ENCODE measurements at places on chromosomes 4 and X.

- DNase-seq = no peak
These were observed 754.3 kb upstream of the TENM3 start for GRCh38 chr4:181488926-181489325.

GRCh38 chr4:24664956-24665355 lies 80.6 kb upstream of the DHX15 start:
- DNase-seq = no peak

- no peak for DNase-seq
These were observed at the start of gene CLDN2 for GRCh38 chrX:106919932-106920452. TSS of gene CLDN2 (plus strand) at chrX:106920402. CDS start at chrX:106928229, 7,827 bp downstream.

GRCh38 chrX:68763481-68763880 lies 65.3 kb upstream of the EFNB1 start:
- no peak for DNase-seq

DNA sequence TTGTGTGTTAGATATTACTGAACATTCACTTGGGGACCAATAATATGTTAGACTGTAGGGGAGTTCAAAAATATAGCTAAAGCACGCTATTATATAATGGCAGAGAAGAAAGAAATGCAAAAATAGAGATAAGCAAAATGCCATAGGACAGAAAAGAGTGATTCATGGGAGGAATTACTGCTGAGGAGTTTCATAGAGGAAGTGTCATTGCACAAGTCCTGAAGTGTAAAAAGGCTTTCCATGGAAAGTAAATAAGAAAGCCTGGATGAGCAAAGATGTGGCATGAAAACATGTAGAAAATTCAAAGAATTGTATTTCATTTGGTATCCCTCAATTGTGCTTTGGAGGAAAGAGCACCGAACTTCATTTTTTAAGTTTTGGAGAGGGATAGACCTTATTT lies 14.5 kb downstream of the HMGB2 start:
- DNase-seq = no peak

DNA sequence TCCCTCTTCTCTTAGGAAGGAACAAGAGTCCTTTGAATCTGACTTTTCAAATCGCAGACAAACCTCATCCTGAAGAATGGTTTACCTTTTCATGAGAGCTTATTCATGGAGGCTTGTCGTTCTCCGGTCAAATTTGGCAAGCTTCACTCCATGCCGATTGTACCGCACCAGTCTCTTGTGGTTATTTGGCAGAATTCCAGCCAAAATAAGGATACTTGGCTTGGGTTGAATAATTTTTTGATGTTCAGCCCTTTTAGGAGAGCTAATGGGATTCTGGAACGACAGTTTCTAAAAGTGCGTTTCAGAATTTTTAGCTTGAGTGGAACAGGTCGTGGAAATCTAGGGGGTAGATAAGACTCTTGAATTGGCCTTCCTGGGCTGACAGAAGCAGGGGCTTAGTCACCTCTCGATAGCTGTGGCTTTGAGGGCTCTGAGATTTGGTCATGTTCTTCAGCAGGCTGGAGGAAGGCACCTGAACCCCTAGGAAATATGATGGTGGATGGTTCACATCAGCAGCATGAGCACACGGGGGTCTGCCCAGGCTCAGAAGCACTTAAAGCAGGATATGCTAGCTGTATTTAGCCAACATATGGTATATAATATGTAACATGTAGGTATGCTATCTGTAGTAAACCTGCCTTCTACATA lies 1.5 kb downstream of the KLHL2 start:
- peak; percentile 10 for DNase-seq

DNA sequence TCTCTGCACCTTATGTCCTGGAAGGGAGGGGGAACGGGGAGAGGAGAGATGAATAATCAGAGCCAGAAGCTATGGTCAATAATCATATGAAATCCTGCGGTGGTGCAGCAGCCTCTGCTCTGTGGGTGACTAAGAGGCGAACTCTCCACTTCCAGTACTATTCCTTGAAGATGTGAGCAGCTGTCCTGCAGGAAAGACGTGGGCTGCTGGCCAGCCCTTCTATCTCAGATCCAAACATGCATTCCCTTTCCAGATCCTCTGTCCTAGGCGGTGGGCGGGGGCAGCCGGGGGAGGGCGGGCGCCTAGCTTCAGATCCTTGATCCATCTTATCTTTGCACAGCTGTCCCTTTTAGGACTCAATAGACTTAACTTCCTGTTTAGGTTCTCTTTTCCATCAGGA lies 34.5 kb downstream of the SPINK2 start:
- DNase-seq = no peak

- DNase-seq = peak; percentile 27
These were observed 706 bp downstream of the CHIC1 start for GRCh38 chrX:73563738-73564068.

GRCh38 chrX:133434197-133434820 lies 19.0 kb upstream of the GPC4 start:
- DNase-seq = no peak

GRCh38 chr4:52846502-52846901 lies 15.6 kb upstream of the RASL11B start:
- no peak for DNase-seq

DNA sequence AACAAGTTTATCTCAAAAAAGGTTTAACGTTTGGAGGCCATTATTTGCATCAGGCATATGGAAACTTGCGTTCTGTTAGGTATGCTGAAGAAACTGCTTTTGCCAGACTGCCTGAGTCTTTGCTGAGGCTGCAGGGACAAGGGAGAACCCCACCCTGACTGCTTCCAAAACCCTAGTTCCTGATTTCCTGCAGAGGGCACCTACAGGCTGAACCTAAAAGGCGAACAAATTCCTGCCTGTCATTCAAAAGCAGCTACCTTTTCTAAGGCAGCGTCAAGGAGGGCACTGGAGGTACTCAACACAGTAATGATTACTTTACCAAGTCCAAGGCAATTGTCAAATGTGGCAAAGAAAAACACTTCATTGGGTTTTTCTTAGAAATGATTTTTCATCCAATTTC lies 578 bp upstream of the CORIN start:
- DNase-seq = no peak

DNA sequence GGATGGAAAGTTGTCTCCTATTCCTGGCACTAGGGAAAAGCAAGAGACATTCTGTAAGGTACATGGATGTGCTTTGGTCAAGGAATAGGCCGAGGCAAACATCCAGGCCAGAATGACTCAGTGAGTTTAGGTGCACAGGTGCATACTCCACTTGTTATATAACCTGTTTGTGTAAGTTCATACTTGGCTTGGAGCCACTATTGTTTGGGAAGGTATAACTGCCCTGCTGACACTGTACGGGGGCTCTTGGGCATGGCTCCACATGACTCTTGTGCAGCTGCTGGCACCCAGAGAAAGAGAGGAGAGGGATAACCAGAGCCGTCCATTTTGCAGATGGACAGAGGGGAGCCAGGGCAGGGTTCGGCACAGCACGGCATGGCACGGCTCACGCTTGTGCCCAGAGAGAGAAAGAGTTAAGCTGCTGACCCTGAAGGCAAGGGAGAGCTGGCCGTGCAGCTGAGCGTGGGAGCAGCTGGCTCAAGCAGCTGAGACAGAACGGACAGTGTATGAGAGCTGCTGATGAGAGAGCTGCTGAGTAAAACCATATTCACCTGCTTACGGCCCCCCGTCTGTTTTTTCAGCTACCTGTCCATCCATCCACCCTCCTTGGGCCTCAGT lies 98.0 kb downstream of the SLC2A9 start:
- no peak for DNase-seq

DNA sequence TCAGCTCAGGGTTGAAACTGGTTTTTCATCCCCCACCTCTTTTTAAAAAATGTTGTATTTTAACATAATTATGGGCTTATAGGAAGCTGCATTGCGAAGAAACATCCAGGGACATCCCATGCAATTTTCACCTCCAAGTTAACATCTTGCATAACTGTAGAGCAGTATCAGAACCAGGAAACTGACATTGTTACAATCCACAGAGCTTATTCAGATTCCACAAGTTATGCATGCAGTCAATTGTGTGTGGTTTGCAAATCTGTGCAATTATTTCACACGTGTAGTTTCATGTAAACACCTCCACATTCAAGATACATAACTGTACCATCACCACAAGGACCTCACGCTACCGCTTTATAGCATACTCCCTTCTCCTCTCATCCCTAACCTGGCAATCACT lies 97.5 kb upstream of the GATB start:
- DNase-seq = no peak

- DNase-seq = no peak
These were observed 22.5 kb downstream of the ZNF721 start for GRCh38 chr4:476501-476900.

DNA sequence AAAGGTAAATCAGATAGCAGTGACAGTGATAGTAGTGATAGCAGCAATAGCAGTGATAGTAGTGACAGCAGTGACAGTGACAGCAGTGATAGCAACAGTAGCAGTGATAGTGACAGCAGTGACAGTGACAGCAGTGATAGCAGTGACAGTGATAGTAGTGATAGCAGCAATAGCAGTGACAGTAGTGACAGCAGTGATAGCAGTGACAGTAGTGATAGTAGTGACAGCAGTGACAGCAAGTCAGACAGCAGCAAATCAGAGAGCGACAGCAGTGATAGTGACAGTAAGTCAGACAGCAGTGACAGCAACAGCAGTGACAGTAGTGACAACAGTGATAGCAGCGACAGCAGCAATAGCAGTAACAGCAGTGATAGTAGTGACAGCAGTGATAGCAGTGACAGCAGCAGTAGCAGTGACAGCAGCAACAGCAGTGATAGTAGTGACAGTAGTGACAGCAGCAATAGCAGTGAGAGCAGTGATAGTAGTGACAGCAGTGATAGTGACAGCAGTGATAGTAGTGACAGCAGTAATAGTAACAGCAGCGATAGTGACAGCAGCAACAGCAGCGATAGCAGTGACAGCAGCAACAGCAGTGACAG lies 6.1 kb downstream of the DSPP start:
- DNase-seq = no peak

DNA sequence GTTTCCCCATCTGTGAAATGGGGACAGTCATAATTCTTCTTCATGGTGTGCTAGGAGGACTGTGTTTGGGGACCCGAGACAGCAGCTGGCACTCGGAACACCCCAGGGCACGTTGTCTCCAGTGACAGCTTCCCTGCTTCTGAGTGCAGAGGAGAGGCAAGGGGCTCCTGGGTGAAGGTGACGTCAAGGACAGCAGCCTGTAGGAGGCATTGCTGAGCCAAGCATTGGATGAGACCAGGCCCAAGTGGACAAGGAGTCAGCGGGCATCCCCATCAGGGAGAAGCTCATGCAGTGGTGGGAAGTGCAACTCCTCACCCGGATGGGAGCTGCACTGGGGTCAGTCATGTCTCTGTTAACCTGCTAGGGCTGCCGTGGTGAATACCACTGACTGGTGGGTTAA lies 46.1 kb downstream of the EVC start:
- DNase-seq = no peak

DNA sequence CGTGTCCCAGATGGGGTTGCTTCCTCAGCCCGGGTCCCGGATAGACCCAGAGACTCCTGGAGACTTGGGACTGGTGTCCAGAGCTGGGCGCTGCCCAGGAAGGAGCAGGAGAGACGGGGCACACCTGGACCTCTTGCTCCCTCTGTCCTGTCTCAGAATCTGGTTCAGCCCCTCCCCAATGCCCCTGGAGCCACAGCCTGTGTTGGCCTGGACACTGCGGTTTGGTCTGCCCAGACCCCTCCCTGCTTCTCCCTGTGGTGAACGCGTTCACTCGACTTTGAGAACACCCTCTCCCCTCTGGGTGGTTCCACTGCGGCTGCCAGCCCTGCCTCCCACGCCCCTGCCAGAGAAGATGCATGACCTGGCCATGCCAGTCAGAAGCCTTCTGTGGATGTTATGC lies 111.1 kb downstream of the HMX1 start:
- DNase-seq = no peak

DNA sequence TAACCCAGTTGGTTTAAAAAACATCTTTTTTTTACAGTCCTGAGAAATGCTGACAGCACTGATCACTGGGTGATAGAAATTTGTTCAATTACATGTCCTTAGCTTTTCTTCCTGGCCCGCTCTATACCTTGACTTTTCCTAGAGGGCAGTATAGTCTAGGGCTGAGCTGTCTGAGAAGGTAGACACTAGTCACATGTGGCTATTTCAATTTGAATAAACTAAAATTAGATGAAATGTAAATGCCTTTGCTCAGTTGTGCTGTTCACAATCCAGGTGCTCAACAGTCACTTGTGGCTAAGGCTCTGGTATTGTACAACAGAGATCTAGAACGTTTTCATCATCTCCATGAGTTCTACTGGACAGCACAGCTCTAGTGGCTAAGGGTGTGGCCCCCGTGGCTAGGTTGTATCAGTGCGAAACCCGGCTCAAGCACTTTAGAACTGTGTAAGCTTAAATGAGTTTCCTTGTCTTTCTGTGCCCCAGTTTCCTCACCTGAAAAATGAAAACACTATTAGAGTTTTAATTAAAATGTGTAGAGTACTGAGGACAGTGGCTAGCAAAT lies 111.6 kb upstream of the WDR17 start:
- DNase-seq = peak; percentile 21

DNA sequence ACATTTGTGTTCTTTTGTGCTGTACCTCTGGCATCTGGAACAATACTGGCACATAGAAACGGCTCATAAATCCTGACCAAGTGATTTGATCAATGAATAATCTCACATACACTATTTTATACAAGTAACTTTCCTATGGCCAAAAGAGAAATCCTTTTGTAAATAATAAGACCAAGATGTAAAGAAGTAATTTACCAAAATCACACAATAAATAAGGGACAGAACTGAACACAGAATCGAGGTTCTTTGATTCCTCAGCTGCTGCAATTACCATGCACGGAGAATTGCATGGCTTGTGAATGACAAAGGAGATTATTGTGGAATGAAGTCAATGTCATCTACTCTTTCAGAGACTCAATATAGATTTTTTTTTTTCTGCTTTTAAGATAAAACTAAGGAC lies 576.8 kb upstream of the SMIM31 start:
- DNase-seq = no peak

DNA sequence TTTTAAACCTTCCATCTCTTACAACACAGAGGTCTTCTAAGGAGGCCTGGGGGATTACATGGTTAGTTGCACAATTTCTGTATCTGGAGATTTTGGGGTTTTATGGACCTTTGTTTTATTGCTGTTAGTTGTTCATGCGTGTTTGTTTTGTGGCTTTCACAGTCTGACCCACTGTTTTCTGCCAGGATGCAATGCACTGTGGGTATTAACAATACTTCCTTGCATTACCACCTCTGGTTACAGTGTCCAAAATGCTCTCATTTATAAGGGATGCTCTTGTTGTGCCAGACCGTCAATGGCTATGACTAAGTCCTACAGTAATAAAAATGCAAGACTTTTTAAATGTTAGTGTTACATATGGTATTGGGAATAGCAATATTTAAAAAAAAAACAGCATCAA lies 730.2 kb downstream of the KCTD8 start:
- DNase-seq = no peak
